DMS79 (cell line): ENCODE measurements at places on chromosomes 7 and 10.
A peak's percentile ranks its signal among the peaks of the same experiment; 100 is the strongest.

DNA sequence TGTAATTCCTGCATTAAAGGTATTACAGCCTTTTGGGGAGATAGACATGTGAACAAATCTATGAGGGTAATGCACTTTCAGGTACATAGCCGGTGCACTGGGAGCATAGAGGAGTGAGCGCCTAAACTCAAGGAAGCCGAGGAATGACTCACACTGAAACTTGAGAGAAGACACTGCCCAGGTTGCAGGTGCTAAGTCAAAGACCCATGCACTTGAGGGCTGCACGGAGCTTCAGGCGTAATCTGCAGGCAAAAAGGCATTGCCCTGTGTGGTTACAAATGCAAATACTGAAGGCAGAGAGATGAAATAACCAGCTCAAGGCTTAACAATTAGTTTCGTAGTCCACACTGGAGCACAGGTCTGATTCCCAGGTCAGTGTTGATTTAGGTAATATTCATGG, 51.0 kb upstream of the OSBPL3 start:
- no peak for DNase-seq

DNA sequence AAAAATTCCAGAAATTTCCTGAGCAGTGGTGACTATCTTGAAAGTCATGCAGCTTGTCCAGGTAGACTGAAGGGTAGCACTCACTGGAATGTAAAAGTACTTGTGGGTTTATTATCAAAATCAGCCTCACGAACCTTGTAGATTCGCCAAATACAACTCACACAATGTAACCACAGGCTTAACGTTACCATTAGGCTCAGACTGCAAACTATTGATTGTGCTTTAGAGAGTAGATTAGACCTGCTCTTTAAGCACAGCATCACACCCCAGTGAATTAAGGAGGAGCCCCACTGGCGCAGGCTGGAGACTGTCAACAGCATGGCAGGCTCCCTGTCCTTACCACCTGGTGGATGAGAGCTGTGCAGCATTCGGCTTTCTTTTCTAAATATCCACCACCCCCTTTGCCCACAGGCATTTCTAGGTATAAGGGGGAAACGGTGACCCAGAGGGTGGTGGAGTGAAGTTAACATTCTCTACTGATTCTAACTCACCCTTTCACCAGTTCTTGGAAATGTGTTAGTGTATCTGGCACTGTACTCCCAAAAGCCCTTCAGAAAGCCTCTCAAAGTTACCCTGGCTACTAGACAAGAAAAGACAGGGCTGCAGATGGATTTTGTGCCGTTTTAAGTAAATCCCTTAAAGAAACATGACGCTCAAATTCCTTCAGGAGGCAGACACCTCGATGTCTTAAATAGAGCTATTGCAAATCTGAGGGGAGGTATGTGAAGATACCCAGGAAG, 56.6 kb downstream of the GSDME start:
- peak; percentile 77 for DNase-seq

GRCh38 chr10:16923309-16923708, 106.1 kb upstream of the RSU1 start:
- DNase-seq: no peak

GRCh38 chr10:79409726-79410085, 35.7 kb downstream of the ZCCHC24 start:
- DNase-seq: no peak

DNA sequence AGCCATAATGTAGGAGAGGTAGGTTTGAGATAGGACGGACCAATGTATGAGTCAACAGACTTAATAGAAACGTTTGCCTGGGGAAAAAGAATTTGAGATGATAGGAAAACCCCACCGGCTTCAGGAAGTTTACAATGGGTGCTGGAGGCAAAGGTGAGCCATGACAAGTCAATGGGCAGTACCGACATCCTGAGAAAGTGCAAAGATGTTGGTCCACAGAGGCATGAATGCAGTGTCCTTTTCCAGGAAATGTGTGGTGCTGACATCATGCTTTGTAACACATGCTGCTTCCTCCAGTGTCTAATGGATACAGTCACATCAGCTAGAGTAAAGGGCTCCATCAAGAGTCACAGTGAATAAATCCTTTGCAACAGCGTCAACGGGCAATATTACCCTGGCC, 533.6 kb downstream of the INHBA start:
- no peak for DNase-seq

DNA sequence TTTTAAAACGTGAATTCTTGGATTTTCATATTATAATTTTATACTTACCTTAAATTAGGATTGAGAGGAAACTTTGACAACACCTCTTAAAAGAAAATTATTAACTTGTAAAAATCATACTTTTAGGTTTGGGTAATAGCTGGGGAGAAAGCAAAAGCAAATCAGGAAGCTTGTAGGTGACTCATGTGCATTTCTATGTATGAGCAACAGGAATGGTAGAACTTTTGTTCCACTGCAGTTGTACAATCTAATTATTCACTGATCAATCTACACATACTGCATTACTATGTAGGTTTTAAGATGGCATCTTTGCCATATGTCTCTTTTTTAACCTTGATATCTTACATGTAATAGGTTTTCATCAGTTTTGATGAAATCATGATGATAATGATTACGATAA, 223.2 kb downstream of the PRKG1 start:
- DNase-seq: no peak

DNA sequence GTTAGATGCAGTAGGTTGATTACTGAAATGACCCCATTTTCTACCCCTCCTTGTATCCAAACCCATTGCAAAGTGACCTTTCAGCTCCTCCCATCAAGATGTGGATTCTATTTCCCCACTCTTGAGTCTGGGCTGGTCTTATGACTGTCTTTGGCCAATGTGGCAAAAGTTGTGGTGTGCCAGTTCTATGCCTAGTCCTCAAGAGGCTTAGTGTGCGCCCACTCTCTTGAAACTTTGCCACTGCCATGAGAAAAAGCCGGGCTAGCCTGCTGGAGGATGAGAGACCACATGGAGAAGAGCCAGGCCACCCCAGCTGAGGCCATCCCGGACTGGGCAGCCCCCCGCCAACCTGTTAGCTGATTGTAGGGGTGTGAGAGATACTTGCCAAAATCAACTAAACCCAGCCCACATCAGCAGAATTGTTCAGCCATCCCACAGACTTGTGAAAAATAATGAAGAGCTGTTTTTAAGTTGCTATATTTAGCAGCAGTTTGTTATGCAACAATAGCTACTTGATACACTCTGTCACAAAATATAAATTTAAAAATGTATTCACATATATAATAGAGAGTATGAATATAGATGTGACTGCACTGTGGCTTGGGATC, 131.0 kb upstream of the PALS2 start:
- DNase-seq: no peak

DNA sequence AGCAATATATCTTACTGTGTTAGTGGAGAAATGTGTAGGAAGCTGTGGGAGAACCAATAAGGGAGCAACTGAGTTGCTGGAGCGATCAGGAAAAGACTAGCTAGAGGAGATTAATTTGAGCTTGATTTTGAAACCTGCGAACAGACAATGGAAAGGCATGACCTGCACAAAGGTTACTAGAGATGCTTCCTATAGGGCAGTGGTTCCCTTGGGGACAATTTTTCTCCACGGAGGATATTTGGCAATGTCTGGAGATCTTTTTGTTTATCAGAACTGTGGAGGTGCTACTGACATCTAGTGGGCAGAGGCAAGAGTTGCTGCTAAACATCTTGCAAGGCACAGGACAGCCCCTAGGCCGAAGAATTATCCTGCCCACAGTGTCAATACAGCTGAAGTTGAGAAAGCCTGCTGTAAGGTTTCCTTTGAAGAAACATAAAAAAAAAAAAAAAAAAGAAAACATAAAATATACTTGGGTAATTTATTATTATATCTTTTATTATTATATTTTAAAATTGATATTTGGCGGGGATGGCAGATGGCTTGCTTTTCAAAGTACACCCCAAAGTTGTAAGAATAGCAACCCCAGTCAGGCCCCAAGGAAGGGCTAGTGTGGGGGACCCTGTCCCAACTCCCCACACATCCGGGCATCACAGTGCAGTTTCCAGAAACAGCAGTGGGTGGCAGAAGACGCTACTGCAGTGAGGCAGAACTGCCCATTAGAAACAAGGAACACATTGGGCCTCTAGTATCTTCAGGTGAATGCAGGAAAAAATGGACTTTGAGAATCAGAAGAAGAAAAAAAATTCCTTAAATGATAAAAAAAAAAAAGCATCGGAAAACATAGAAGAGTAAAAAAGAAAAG, 481.6 kb downstream of the SH2D4B start:
- peak; percentile 1 for DNase-seq

DNA sequence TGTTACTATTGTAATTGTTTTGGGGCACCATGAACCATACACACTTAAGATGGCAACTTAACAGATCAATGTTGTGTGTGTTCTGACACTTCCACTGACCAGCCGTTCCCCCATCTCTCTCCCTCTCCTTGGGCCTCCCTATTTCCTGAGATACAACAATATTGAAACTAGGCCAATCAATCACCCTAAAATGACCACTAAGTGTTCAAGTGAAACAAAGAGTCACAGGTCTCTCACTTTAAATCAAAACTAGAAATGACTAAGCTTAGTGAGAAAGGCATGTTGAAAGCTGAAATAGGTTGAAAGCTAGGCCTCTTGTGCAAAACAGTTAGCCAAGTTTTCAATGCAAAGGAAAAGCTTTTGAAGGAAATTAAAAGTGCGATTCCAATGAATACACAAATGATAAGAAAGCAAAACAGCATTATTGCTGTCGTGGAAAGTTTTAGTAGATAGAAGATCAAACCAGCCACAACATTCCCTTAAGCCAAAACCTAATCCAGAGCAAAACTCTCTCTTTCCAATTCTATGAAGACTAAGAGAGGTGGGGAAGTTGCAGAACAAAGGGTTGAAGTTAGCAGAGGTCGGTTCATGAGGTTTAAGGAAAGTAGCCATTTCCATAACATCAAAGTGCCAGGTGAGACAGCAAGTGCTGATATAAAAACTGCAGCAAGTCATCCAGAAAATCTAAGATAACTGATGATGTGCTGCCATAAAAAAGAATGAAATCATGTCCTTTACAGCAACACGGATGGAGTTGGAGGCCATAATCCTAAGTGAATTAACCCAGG, 90.6 kb downstream of the MTPN start:
- no peak for DNase-seq

DNA sequence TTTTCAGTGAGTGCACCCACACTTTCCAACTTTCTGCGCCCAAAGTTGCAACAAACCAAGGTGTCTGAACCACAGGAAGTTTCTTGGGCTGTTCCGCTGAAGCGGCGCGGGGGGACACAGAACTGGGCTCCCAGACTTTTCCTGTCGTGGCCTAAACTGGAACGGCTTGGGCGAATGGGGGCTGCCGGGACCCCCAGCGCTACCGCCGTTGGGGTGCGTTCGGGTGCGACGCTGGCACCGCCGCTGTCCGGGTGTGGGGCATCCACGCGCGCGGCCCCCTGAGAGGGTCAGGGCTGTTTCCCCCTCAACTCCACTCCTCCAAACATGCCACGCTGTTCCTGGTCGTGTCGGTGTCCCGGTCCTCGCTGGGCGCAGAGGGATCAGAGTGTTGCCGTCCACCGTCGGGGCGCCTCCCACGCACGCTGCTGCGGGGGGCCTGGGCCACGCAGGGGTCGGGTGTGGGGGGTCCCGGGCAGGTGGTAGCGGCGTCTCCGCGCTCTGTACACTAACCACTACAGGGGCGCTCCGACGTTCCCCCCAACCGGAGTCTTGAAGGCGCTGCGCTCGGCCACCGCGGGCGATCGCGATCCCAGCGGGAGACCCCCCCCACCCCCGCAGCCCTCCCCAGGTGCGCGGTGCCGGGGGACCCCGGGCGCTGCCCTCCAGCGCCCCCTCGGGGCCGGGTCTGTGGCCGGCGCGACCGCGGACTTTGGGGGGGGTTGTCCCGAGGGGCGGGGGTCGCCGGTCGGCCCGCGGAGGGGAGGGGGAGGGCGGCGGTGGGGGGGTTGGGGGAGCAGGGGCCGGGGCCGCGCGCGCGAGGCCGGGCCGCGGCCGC, 2.2 kb upstream of the CUX1 start:
- DNase-seq: no peak

GRCh38 chr10:123398180-123398591, 244.0 kb downstream of the BUB3 start:
- DNase-seq: peak; percentile 69

DNA sequence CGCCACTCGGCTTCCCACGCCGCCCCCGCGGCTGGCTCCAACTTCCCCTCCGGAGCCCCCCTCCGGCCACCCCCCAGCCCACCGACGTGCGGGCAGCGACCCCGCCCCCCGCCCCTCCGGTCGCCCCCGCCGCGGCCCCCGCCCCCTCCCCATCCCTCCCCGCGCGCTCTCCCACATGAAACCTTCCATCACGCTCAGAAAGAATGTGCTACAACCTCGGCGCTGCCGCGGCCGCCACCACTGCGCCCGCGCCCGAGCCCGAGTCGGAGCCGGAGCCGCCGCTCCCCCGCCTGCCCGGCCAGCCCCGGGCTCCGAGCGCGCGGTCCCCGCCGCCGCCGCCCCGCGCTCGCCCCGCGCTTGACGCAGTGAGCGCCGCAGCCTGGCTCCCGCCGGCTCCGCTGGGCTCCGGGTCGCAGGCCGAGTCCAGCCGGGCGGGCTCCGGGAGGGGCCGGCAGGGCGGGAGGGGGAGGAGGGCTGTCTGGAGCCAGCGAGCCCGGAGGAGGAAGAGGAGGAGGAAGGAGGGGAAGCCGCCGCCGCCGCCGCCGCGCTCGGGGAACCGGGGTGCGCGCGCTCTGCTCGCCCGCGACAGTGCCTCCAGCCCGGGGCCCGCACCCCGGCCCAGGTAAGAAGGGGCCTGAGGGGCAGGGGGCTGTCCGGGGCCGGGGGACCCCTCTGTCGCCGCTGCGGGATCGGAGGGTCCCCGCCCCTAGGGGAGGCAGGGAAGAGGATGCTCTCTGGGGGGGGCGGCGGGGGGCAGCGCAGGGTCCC, 4.3 kb upstream of the ELFN1 start:
- no peak for DNase-seq

DNA sequence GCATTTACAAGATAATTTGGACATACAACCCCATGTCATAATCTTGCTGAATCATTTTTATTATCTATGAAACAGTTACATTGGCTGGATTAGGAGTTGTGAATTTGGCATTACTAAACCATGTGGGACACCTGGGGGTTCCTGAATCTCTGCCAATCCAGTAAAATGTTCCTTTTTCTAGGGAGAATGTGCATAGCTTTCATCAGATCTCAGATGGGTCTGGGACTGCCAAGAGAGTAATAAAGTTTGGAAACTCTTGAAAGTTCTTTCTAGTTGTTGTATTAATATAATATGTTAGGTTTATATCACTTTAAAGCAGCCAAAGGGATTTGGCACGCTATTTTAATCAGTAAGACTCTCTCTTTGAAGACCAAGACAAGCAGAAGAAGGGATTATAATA, 62.7 kb downstream of the SEMA3E start:
- DNase-seq: no peak
